Vagina (tissue), 2 donors: ENCODE measurements at places on chromosomes 1 and 21. TPM values are rescaled to one million over a fixed set of nuclear protein-coding genes. Genes with fewer than 3 reads are reported as not detected.

- peak; percentile 84 for DNase-seq
Measured at GRCh38 chr1:22286491-22286890, 143.6 kb upstream of the WNT4 start.

- no peak for DNase-seq
Measured at GRCh38 chr1:24501371-24502064, 1.1 kb upstream of the RCAN3 start.

- DNase-seq, result no peak
Measured at GRCh38 chr21:29390778-29391177, 92.1 kb downstream of the BACH1 start.

- DNase-seq, result no peak
Measured at GRCh38 chr1:78755986-78756385, 106.4 kb downstream of the IFI44 start.

GRCh38 chr1:86858524-86859261, 55.2 kb downstream of the SELENOF start:
- no peak for DNase-seq

- DNase-seq, result no peak
Measured at GRCh38 chr1:240282061-240282830, 190.6 kb downstream of the FMN2 start.

- DNase-seq, result no peak
Measured at GRCh38 chr1:20552728-20553445, 514 bp downstream of the FAM43B start.

GRCh38 chr1:32900371-32900955, 726 bp downstream of the TMEM54 start:
- no peak for DNase-seq

GRCh38 chr1:111761717-111762116, 6.0 kb downstream of the DDX20 start:
- DNase-seq, result no peak

DNA sequence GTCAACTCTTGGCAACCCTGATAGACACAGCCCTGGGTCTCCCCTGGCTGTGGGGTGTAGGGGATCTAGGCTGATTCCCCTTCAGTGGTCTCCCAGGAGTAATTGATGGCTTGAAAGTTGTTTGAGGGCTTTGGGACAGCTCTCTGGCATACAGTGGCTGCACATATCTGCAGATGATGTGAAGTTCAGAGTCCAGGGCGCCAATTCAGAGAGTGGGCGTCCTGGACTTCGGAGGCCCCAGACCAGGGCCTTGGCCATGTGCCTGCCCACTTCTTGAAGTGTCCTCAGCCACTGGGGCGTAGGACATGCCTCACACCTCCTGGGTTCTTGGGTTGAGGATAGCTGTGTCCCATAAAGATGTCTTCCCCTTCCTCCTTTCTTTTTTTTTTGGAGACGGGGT, 2.6 kb downstream of the INAVA start:
- no peak for DNase-seq

- no peak for DNase-seq
Measured at GRCh38 chr1:108627256-108627655, 33.6 kb downstream of the HENMT1 start.

DNA sequence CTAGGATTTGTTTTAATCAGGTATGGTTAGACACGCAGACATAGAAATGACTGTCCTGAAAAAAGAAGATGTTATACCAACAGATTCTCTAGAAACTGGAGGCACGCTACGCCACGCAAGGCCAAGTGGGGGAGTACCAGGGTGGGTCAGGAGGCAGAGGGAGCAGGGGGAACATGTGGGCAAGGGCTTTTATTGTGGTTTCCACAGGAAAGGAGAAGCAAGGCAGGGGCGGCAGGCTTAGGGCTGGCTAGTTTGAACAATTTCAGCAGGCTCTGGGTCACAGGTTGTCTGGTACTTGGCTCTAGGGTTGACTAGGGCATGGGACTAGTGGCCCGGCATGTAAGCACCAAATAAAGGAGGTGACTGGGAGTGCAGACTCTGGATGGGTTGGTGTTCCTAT, 7.2 kb downstream of the MTARC2 start:
- DNase-seq, result no peak

DNA sequence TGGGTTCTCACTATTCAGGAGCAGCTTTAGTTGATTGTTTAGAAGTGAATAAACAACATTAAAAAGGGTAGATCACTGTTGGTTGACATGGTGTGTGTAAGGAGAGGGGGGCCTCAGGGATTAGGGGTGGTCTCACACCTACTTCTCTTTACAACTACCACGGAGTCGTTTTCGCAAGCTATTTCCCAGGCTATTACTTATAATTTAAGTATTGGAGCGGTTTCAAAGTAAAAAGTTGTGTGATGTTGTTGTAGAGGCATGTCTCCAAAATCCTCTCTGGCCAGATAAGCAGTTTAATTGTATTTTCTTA, 1.3 kb downstream of the GPSM2 start:
- no peak for DNase-seq

GRCh38 chr1:198185146-198185545, 28.3 kb downstream of the NEK7 start:
- DNase-seq, result no peak

The PROK1 gene
- 7.4 TPM for total RNA-seq

The SMCP gene
- not detected for total RNA-seq

The PRAMEF27 gene
- total RNA-seq, result not detected

The IRF6 gene
- 83.5 TPM for total RNA-seq

The RGS13 gene
- total RNA-seq, result 0.98 TPM

The FAM151A gene
- not detected for total RNA-seq

The TTC22 gene
- 43.5 TPM for total RNA-seq
